NB4 (cell line): ENCODE measurements at places on chromosomes 5 and 9.
A peak's percentile ranks its signal among the peaks of the same experiment; 100 is the strongest.

- DNase-seq = no peak
Measured at GRCh38 chr9:84705128-84705527, 35.6 kb downstream of the NTRK2 start.

GRCh38 chr9:73039271-73040263 is 86.7 kb upstream of the ALDH1A1 start:
- DNase-seq = no peak

GRCh38 chr9:109779711-109780452 is at the start of gene PALM2AKAP2:
PALM2AKAP2 (plus strand) TSS chr9:109780198; CDS start chr9:109780489, 291 bp downstream.
- DNase-seq = no peak

DNA sequence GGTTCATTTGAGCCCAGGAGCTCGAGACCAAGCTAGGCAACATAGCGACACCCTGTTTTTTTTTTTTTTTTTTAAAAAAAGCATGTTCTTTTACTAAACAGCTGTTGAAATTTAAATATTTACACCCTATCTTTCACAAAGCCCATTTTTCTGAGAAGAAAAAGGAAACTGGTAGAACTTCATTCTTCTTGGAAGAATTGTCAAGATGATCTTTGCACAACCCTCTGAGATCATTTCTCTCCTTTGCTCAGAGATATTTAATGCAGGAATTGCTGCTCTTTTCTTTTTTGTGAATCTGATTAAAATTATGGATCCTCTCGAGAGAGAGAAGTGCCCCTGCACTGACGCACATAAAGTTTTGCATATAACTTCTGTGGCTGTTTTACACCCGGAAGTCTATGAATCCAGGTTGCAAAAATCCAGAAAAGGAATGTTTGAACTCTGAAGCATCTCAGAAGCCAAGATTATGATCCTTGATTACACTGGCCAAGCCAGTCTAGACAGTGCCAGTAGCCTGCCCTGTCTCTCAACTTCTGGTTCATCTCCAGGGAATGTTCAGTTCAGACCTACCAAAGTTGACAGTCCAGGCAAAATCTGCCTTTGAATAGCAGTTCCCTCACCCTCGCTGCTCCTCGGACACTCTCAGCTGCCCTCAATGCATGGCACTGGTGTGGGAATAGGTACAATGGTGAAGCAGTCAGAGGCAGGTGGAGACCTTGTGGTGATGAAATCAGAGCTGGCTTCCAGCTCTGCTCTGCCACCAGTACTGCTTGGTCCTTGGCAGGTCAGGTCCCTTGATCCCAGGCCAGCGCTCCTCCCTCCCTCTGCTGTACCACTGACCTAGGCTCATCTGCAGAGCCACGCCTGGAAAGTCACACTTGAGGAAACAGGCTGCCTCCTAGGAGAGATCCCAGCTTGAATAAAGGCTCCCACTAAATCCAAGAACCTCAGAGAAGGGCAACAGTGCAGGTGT is 13.3 kb upstream of the SLC31A2 start:
- DNase-seq = no peak

DNA sequence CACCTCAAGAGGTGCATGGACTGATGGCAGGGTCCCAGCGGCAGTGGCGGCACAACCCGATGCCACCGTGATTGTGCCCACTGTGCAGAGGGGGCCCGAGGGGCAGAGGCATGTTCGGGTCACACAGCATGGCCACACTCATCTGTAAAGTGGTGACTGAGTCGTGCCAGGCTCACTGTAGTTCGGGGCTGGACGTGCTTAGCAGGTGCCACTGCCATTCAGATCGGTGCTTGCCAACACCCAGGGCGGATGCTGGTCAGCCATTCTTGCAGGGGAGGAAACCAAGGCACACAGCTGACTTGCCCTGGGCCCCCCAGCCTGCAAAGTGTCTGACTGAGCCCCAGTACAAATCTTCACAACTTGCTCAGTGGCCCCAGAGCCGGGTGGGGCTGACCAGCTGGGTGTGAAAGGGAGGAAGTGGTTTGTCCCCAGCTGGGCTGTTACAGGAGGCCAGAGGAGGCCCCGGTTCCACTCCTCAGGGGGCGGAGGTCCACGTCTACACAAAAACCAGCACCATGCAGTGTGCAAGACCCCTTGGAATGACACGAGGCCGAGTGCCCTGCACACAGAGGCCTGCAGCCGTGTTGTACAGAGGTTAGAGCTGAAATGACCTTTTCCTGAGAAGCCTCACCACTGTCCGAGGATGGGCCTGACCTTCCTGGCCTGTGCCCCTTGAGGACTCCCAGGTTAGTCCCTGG is 17.9 kb downstream of the FGD3 start:
- DNase-seq = peak; percentile 88

DNA sequence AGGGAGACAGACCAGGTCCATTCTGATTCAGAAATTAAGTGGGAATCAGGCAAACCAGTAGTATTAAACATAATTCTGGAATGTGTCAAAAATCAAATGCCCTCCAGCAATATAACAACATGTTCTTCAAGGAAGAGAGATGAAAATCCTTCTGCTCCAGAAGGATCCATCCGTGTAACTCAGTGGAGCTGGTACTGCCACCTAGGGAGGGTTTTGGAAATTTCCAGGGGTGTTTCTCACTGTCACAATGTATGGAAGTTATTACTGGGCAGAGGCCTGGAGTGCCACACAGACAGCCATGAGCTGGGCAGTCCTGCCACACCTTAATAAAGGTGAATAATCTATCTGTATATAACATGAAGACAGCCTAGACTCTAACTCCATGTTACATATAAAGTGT is 87.5 kb downstream of the TTLL11 start:
- no peak for DNase-seq

GRCh38 chr5:178531786-178532185 is 58.4 kb downstream of the COL23A1 start:
- DNase-seq = no peak

DNA sequence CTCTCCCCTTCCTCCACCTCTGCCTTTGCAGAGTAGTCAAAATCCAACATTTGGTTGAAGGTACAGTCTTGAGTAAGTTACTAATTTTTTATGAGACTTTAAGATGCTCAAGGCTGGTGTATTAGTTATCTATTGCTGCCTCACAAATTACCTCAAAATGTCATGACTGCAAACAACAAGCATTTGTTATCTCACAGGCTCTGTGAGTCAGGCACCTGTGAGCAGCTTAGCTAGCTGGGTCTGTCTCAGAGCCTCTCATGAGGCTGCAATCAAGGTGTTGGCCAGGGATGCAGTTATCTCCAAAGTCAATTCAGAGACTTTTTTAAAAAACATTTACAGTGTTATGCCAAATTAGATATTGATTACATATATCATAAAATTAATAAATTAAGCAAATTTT is 371.3 kb upstream of the RGMB start:
- no peak for DNase-seq

GRCh38 chr5:177443144-177443983 is 3.2 kb upstream of the PRR7 start:
- DNase-seq = no peak

DNA sequence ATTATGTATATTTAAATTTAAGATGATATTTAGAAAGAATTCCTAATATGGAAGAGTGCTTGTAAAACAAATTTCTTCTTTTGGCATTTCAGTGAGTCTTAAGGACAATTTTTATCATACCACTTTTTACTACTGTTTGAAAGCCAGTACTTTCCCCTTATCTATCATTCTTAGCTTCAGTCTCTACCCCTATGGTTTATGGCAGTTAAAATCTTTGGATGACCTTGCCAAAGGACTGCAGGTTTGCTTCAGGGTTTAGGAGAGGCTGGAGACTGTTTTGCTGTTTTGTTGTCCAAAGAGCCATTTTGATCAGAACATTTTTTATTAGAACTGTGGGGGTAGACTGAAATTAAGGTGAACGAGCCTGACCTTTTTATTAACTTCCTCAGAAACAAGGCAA is 30.8 kb downstream of the SLC38A9 start:
- DNase-seq = no peak

- no peak for DNase-seq
Measured at GRCh38 chr5:149100331-149100730, 37.5 kb upstream of the SH3TC2 start.

- DNase-seq = no peak
Measured at GRCh38 chr5:72693546-72694205, 122.8 kb upstream of the TNPO1 start.

GRCh38 chr5:28398185-28398584 is 1359.8 kb upstream of the CDH9 start:
- DNase-seq = no peak

DNA sequence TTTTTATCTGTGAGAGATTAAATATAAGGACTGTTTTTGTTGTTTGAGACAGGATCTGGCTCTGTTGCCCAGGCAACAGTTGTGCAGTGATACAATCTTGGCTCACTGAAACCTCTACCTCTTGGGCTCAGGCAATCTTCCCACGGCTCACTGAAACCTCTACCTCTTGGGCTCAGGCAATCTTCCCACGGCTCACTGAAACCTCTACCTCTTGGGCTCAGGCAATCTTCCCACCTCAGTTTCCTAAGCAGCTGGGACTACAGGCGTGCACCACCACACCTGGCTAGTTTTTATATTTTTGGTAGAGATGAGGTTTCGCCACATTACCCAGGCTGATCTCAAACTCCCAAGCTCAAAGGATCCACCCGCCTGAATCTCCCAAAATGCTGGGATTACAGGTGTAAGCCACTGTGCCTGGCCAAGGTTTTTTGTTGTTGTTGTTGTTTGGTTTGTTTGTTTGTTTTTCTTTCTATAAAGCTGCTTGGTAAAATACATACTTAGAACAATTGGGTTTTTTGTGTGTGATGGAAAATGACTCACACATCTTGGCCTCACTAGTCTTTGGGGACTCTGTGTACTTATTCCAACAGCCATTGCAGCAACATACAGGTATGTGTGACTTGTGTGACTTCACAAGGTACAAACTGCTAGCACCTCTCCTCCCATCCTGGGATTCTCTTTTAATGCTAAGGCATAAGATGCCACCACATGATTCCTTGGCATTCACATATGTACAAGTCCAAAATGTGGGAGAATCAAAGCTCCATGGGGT is 36.5 kb upstream of the RASA1 start:
- DNase-seq = no peak

DNA sequence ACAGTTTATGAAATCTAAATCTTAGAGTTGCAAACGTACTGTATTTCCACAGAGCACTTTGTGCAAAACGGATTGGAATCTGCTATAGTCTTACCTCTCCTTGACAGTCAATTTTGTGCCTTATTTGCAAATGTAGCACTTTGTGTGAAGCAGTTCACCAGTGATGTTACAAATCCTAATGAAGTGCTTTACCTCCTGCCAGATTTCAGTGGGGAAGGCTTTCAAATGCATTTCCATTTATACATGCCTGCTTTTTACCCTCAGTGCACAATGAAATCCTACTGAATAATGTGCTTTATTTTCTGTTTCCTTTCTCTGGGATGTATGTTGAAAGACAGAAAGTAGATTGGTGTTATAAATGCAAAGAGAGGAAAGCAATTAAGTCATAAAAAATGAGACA is 2141.6 kb upstream of the C9orf72 start:
- DNase-seq = no peak

DNA sequence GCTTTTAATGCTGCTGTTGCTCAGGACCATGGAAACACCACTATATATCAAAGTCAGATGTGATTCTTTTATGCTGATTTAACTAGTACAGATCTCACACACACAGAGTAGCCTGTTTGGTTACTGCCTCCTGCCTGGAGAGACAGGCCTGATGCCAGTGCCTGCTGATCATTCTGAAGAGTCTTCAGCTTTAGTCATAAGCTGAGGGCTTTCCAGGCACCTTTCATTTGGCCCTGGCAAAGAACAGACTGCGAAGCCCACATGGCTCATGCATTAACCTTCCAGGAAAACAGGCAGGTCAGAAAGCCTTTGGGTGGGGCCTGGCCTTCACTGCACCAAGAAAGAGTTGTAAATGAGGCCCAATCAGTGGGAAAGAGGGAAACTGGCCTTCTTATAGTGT is 144.7 kb downstream of the SAXO1 start:
- DNase-seq = no peak

GRCh38 chr9:82894548-82894947 is 168.4 kb downstream of the RASEF start:
- DNase-seq = no peak

- no peak for DNase-seq
Measured at GRCh38 chr5:56316299-56316994, 83.3 kb upstream of the ANKRD55 start.

- DNase-seq = no peak
Measured at GRCh38 chr9:21028466-21028865, 3.0 kb downstream of the HACD4 start.

DNA sequence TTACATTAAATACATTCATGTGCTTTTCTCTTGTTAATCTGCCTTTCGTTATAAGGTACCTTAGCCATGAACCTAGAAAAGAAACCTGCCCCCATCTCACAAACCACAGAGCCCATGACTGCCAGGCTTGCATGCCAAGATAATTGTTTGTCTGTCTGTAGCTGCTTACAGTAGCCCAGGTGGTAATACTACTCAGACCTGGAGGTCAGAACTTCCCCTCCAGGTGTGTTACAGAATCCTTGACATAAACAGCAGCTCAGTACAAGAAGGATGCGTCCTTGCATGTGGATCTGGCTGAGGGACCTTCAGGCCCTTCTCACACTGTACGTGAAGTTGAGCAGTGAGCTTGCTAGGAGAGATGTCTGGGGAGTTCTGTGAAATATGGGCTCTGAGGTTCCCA is 291.4 kb downstream of the CSNK1G3 start:
- DNase-seq = no peak

DNA sequence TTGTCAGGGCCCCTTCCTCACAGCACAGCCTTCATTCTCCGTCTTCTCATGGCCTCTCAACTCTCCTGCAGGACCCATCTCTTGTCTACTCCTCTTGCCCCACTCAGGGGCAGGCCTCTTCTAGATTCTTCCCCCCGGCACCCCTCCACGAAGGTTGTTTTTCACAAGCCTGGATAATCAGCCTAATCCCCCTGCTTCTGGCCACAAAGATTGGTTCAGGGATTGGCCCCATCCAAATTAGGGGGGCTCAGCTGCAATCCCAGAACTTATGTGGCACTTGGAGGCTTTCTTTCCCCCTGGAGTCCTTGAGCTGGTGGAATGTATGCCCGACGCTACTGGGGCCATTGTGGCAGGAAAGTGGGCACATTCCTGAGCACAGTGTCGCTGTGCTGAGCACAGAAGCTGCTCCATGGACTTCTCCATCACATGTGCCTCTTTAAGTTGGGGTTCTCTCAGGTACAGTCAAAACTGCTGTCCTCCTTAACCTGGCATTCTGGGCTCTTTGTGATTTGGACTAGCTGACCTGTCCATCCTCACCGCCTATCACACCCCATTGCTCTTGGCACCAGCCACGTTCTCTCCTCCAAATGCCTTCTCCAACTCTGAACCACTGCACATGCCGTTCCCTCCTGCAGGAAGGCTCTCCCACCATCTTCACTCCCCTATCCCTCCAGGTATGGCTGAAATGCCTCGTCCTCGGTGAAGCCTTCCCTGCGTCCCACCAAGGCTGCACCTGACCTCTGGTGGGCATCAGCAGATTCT is 66.8 kb upstream of the RNF130 start:
- no peak for DNase-seq

DNA sequence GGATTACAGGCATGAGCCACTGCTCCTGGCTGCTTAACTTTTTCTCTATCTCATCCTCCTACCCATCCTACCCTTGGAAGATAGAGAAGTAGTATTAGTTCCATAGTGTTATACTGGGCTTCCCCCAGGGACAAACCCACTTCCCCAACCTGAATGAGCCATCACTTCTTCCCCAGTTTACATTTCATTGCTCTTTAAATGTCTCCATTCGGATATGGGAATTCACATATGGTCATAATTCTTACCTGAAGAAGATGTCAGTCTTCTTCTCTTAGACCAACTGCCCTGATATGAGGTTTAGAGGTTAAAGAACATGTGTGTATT is 1.9 kb downstream of the CD274 start:
- peak; percentile 51 for DNase-seq

GRCh38 chr9:124261736-124262648 is 4.2 kb downstream of the NEK6 start:
- DNase-seq = no peak
